H1 (cell line): ENCODE measurements at places on chromosomes 12 and 14. TPM values are rescaled to one million over a fixed set of nuclear protein-coding genes. Genes with fewer than 3 reads are reported as not detected.

The KRT71 gene
- polyA plus RNA-seq = not detected in 2 replicates

The NUDT14 gene
- polyA plus RNA-seq = 25.5 and 40.3 TPM in 2 replicates

The ERP27 gene
- not detected in 2 replicates for polyA plus RNA-seq

The APOLD1 gene
- polyA plus RNA-seq = 0.12 and 0.16 TPM in 2 replicates

The KLHL33 gene
- polyA plus RNA-seq = 0.17 and 0.20 TPM in 2 replicates
